Peyer's patch (tissue), 4 donors: ENCODE measurements at places on chromosomes 12 and 14. TPM values are rescaled to one million over a fixed set of nuclear protein-coding genes. Genes with fewer than 3 reads are reported as not detected.

Gene KRT2
- not detected for total RNA-seq

Gene NTN4
- 12.3 TPM for total RNA-seq

Gene TECPR2
- total RNA-seq, result 22.6 TPM

Gene SLCO1B1
- not detected for total RNA-seq

Gene WDHD1
- total RNA-seq, result 0.70 TPM

GRCh38 chr12:31390991-31391390 is 65.0 kb upstream of the SINHCAF start:
- DNase-seq, result no peak

GRCh38 chr14:55103005-55103640 is 25.9 kb upstream of the LGALS3 start:
- DNase-seq, result peak; percentile 88

DNA sequence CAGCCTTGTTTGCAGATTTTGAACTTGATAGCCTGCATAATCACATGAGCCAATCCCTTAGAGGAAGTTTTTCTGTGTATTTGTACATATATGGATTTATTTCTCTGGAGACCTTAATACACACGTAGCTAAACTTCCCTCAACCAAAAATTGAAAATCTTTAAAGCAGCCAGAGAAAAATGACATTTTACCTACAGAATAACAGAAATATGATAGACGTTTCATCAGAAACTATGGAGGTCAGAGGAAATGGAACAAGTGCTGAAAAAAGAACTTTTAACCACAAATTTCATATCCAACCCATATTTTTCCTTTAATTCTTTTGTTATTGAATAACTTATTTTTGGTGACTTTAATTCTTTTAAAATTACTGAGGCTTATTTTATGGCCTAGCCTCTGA is 177.7 kb downstream of the CCDC91 start:
- DNase-seq, result no peak

DNA sequence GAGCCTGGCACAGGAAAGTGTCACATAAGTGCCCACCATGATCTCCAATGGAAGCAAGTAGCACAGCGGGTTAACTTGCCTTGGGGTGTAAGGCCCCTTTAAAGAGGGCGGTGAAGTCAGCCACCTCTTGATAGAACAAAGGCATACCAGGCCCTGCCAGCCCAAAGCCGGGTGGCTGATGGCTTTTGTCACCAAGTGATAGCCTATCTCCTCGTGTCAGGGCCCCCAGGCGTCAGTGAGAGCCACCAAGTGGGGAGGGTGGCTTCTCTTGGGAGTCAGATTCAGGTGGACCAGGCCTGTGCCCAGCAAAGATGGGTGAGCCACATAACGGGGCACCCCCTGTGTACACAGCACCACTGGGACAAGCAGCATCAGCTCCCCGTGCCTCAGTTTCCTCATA is 8.3 kb upstream of the MYL2 start:
- no peak for DNase-seq

GRCh38 chr14:99124482-99125105 is 147.4 kb downstream of the BCL11B start:
- DNase-seq, result no peak

- no peak for DNase-seq
Measured at GRCh38 chr14:54259821-54260220, 137.0 kb upstream of the CDKN3 start.

- peak; percentile 57 for DNase-seq
Measured at GRCh38 chr12:80186727-80187217, 87.4 kb downstream of the OTOGL start.

- DNase-seq, result no peak
Measured at GRCh38 chr12:89363084-89363483, 10.8 kb upstream of the DUSP6 start.

- no peak for DNase-seq
Measured at GRCh38 chr12:68403711-68404110, 71.5 kb upstream of the MDM1 start.

DNA sequence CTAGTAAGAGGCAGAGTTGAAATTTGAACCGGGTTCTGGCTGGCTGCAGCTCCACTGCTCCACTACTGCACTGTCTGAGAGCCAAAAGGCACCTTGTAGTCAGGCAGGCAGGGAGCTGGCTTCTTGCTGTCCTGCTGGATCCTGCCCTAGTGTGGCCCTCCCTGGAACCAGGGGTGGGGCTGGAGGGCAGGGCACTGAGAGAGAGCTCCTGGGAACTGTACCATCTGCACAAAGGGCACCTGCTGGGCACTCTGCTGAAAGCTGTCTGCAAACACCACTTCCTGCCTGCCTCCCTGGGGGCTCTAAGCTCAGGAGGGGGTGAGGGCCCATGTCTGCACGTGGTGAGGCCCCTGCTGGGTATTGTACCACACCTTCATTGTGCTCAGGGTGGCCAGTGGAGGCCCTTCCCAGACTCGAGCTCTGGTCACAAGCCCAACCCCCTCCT is 19.0 kb upstream of the TCL1B start:
- DNase-seq, result peak; percentile 53

DNA sequence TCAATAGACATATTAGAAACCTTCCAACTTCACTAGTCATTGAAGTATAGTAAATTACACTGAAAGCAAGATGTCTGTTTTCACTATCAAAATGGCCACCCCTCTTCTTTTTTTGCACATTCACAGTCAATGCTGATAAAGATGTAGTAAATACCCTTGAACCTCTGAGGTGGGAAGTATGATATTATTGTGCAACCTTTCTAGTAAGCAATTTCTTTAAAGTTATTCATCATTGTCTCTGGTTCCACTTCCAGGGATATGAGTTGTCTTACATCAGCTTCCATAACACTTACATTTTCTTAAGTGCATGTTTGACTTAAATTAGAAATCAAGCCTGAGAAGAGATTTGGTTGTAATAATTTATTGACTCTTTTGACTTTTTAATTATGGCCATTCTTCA is 453.9 kb upstream of the MGAT4C start:
- no peak for DNase-seq

DNA sequence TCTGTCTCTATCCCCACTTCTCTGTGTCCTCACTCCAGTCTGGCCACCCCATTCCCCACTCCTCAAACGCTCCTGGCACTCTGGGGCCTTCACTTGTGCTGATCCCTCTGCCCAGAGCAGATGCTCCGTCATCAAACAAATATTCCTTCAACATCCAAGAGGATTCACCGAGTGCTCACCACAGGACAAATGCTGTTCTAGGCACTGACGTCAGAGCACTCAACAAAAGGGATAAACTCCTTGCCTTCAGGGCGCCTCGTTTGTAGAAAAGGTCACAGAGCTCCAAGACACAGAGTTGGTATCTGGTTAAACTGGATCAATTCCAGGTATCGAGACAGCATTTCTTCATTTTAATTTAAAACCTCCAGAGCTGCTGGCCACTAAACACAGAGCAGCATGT is 35.3 kb downstream of the PSMC1 start:
- no peak for DNase-seq

DNA sequence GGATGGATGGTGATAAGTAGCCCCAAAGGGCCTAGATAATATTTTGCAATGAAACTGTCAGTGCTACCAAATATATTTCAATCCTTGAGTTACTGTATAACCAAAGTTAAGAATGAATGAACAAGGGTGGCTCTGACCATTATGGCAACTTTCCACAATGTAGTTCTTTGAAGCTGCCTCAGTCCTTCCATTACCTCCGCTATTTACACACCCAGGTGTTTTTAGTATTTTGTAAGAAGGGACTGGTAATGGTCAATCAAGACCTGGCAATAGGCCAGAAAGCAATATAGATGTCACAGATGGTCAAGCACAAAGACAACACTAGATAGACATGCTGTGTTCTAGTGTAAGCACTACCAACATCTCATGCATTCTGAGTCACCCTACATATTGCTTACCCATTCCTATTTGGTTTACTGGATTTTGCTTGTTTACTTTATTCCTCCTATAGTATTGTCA is 16.3 kb downstream of the DUSP16 start:
- no peak for DNase-seq

GRCh38 chr14:66131111-66131510 is 355.1 kb upstream of the CCDC196 start:
- DNase-seq, result no peak

DNA sequence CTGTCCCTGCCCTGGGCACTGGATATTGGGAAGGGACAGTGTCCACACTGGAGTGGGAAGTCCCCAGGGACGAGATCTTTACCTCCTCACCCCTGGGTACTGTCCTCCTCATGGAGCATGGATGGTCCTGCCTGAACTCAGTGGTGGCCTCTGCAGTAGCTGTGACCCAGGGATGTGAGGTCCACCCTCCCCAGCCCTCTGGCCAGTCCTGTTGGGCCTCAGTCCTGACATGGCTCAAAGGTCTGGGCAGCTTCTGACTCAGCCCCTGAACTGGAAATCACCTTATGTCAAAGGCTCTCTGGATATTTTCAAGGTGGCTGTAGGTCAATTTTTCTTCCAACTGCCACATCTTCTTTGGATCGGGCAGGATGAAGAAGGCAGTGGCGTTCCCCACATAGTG is 24.4 kb downstream of the SERPINA1 start:
- DNase-seq, result no peak

DNA sequence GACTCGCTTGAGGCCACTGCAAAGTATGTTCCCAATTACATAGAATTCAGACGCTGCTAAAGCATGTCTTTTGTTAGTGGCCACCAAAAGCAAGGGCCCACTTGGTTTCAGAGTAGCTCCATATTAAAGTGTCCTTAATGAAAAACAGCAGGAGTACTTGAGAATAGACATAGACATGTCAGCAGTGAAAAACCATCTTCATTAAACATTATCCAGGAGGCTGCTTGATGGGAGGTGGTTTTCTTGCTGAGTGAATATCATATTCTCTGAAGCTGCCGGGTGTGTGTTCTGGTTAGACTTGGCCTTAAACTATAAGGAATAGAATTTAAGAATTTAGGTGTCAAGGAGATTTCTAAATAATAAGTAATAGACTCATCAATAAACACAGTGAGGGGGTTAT is 79.5 kb upstream of the CCDC198 start:
- no peak for DNase-seq

DNA sequence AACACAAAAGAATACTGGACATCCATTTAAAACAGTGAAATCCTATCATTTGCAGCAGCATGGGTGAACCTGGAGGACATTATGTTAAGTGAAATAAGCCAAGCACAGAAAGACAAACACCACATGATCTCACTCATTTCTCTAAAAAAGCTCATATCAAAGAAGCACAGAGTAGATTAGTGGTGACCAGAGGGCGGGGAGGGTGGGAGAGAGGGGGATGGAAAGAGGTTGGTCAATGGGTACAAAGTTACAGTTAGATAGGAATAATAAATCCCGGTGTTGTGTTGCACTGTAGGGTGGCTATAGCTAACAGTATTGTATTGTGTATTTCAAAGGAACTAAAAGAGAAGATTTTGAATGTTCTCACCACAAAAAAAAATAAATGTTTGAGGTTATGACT is 52.4 kb downstream of the DUSP6 start:
- DNase-seq, result no peak
